ENCODE measurements at places on chromosomes 5 and 9.

DNA sequence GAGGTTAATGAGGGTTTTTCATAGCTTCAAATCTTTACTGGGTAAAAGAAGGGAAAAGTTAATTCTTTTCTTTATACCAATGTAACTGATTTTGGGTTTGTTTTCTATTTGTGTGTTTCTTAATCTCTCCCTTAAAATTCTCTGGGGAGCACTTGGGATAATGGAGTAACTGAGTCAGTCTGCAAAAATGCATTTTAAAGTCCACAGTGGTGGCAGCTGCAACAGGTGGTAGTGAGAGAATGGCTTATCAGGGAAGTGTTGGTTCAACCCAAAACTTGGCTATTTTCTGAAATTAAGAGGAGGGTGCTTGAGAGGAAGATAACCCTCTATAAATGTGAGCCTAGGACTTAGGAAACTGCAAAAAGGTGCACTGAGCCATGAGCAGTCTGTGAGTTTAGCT is 39.9 kb upstream of the ASTN2 start:
- DNase-seq: no peak

- no peak for DNase-seq
Measured at GRCh38 chr9:131590449-131590848, 45.1 kb downstream of the PRRT1B start.

GRCh38 chr9:36858805-36859375 is 175.2 kb downstream of the PAX5 start:
- no peak for DNase-seq

DNA sequence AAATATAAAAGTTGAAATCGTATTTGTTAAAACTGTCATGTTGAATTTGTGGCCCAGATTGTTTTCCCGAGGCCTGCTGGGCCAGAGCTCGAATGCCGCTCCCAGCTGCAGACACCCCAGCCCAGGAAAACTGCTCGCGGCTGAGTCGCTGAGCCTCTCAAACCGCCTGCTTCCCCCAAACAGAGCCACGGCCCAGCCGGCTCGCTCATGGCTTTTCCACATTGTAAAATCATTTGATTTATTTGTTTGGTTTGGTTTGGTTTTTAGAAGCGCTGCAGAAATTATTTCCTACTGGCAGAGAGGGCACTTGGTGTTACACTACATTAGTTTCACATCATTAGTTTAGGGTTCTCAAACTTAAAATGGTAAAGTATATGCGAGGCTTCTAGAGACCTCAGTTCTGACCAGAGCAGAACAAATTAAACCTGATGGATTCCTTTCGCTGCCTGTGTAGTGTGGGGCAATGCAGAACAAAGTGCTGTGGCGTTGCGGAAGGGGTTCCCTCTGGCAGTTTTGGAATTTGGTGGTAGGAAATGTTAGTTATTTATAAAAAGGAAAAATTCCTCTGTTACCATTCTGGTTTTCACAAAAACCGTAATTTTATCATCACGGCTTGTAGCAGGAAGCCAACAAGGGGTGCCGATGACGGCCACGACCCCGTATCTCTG is 156.5 kb upstream of the PITX1 start:
- no peak for DNase-seq

DNA sequence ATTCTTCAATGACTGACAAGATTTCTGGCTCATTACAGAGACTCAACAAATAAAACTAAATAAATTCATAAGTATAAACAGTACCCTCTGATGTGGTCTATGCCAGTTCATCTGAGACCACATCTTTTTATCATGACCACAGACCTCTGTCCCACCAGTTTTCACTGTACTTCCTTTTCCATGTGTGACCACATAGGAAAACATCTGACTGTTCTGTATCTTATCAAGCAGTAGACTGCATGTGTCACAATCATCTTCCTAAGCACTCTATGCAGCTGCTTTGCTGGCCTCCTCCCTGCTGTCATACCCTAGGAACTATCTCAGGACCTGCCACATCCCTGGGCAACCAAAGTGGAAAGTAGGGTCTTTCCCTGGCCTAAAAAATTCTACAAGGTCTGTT is 205.0 kb upstream of the ZNF462 start:
- no peak for DNase-seq

DNA sequence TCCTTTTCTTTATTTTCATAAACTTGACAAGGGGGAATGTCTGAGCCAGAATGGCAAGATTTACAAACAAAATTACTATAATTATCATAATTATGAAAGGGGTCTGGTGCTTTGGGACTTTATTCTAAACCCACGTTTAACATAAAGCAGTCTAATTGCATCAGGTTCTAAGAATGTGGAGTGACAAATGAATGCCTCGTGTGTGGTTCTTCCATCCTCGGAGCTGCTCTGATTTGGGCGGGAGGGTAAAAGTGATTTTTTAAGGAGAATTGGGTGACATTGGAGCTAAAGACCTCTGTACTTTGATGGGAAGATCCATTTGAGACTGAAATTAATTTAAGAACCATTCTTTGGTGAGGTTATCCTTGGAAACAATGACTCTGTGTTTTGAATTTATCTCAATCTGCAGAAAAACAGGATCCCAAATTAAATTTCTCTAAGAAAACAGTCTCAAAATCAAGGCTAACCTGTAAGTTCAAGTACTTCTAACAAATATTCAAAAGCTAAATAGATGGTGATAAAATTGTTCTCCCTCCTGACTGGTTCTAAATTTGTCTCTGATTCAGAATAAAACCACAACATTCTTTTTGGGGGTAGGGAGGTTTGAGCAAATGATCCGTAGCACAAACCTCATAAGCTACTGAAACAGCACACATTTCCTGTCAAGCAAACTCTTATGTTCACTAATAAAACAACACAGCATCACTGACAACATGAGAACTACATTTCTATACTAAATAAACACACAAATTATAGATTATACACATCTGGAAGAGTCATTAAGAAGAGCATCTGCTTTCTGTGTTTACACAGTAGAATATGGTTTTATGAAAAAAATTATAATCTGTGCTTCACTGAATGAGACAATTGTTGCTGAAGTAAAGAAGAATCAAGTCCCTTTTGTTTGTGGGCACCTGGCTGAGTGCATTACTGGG is 85.5 kb downstream of the DCP2 start:
- no peak for DNase-seq

GRCh38 chr9:130899051-130899748 is 2.6 kb upstream of the QRFP start:
- DNase-seq: no peak
